ENCODE measurements at places on chromosomes 7 and 10.

GRCh38 chr10:93406364-93407145 is 75.6 kb downstream of the MYOF start:
- DNase-seq = no peak

- DNase-seq = no peak
Measured at GRCh38 chr7:47931005-47932004, 17.0 kb downstream of the PKD1L1 start.

GRCh38 chr7:23385140-23385539 is 85.2 kb downstream of the IGF2BP3 start:
- no peak for DNase-seq

GRCh38 chr7:120725376-120726039 is 132.4 kb downstream of the TSPAN12 start:
- DNase-seq = no peak

- no peak for DNase-seq
Measured at GRCh38 chr7:36979810-36980248, 255.5 kb upstream of the AOAH start.

DNA sequence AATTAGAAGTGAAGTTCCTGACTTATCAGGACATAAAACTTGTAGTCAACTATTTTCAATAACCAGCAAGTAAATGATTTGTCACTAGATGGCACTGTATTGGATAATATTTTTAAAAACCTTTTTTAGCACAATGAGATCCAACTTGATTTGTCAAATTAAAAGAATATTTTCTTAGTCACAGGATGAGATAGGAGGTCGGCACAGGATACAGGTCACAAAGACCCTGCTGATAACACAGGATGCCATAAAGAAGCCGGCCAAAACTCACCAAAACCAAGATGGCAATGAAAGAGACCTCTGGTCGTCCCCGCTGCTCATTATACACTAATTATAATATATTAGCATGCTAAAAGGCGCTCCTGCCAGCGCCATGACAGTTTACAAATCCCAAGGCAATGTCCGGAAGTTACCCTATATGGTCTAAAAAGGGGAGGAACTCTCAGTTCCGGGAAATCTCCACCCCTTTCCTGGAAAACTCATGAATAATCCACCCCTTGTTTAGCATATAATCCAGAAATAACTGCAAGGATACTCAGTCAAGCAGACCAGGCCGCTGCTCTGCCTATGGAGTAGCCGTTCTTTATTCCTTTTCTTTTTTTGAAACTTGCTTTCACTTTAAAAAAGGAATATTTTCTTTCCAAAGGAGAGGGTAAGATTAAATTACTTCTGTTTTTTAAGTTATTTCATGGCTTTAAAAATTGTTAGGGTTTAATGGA is 255.7 kb upstream of the MKLN1 start:
- no peak for DNase-seq

DNA sequence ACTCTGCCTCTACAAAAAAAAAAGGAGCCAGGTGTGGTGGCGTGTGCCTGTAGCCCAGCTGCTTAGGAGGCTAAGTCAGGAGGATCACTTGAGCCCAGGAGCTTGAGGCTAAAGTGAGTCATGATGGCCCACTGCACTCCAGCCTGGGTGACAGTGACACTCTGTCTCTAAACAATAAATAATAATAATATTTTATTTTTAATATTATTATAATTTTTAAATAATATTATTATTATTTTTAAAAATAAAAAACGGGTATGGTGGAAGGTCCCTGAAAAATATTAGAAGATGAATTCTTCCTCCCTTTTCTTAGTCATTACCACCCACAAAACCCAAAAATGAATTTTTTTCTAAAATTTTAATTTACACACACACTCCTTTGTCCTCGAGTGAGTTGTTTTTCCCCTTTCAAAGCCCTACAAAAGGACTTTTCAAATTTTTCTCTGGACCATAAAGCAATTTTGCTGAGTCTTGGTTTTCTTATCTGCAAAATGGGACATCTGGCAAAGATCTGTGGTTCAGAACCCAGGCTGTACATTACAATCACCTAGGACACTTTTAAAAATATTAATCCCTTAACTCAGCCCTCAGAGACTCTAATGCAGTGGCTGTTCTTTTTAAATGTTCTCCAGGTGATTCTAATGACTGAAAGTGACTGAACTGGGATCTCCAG is 174.0 kb upstream of the NEBL start:
- no peak for DNase-seq

DNA sequence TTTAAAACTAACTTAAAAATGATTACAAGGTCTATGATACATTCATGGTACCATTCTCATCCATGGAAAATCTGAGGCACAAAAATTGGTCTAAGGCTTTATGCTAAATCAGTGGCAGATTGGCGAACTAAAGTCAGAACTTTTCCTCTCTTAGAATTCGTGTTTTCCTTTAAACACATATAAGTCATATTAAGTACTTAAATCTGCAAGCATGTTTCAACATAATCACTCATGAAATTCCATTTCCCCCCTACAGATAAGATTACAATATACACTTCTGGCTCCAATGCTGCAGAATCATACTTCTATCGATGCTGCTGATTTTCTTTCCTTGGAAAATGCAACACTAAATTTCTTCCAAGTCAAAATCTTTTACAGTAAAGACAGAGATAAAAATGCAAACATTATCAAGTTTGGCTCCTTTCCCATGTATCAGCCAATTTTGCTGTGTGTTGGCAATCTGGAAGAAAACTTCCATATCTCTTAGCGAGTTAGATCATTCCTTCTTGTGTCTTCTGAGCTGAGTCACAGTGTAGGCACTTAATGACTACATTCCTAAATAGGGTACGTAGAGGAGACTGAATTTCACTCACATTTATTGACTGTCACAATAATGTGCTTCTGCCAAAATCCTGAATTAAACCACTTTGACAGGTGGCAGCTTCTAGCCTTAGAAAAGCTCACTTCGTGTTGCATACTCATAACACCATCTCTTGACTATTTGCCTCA is 76.4 kb upstream of the LRRC17 start:
- DNase-seq = no peak

DNA sequence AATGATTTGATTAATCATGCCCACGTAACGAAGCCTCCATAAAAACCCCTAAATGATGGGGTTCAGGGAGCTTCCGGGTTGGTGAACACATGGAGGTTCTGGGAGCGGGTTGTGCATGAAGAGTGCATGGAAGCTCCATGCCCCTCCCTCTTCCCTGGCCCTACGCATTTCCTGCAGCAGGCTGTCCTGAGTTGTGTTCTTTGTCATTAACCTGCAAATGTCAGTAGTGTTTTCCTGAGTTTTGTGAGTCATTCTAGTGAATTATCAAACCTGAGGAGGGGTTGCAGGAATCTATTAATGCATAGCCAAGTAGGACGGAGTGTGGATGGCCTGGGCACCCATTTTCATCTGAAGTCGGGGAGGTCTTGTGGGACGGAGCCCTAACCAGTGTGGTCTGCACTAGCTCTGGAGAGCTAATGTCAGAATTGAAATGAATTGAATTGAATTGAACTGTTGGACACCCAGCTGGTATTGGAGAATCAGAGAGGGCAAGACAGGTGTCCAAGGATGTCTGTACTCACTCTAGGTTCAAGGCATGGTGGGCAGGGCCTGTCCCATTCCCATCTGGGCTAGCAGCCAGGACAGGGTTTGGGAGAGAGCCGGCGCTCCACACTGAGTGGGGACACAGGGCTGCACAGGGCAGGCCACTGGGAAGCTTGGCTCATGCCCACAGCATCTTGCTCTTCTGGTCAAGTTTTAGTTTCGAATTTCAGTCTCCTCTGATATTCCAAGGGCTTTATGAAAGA is 22.3 kb upstream of the ARHGAP22 start:
- DNase-seq = no peak

- no peak for DNase-seq
Measured at GRCh38 chr7:85464042-85464651, 277.3 kb upstream of the SEMA3D start.

GRCh38 chr10:49273082-49273465 is 25.9 kb upstream of the C10orf71 start:
- no peak for DNase-seq

GRCh38 chr10:50563906-50564305 is 59.9 kb downstream of the SGMS1 start:
- DNase-seq = no peak

All from stimulated activated CD4-positive, alpha-beta T cell treated with anti-CD3 and anti-CD28 coated beads, Interleukin-12 subunit alpha, Interleukin-12 subunit beta, amount 100 ng/mL, for 48 hours (primary cell).